ENCODE measurements at places on chromosomes 5 and 9.

- DNase-seq, result no peak
Measured at GRCh38 chr9:86962692-86963091, 15.4 kb upstream of the GAS1 start.

DNA sequence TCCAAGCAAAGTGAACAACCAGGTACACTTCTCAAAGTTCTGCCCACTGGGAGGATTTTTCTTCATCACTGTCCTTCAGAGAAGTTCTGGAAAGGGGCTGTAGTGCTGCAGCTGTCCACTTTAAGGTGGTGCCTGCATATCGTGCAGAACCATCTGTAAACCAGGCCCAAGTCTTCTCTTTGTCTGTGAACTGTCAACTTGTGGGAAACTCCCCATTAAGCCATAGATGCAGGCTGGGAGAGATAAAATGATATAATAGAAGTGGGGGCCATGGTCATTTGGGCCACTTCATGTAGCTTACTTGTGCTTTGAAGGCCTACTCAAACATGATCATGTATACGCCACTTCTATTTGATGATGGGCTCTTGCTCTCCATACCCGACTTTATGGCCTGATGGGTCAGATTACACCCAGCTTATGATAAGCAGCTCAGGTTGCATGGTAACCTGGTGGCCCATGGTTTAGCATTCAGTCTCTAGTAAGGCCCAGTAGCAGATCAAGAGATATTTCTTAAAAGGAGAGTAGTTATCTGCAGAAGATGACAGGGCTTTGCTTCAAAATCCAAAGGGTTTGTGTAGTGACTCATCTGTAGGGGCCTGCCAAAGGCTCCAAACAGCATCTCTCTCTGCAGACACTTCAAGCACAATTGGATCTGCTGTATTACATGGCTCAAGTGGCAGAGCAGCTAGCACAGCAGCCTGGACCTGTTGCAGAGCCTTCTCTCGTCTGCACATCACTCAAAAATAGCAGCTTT is 15.7 kb upstream of the BTF3 start:
- no peak for DNase-seq

GRCh38 chr9:125337236-125337635 is 75.6 kb downstream of the GAPVD1 start:
- DNase-seq, result no peak

- DNase-seq, result no peak
Measured at GRCh38 chr9:112601636-112602035, 115.0 kb downstream of the KIAA1958 start.

GRCh38 chr9:87148331-87149104 is 201.2 kb upstream of the GAS1 start:
- DNase-seq, result no peak
